ENCODE measurements at places on chromosomes 12 and 14.

GRCh38 chr14:105466531-105467248 lies 7.9 kb upstream of the CRIP2 start:
- no peak for DNase-seq

GRCh38 chr14:68791902-68792677 lies 777 bp downstream of the ZFP36L1 start:
- DNase-seq, result no peak

- no peak for DNase-seq
These were observed 233.3 kb upstream of the KRR1 start for GRCh38 chr12:75744607-75745256.

DNA sequence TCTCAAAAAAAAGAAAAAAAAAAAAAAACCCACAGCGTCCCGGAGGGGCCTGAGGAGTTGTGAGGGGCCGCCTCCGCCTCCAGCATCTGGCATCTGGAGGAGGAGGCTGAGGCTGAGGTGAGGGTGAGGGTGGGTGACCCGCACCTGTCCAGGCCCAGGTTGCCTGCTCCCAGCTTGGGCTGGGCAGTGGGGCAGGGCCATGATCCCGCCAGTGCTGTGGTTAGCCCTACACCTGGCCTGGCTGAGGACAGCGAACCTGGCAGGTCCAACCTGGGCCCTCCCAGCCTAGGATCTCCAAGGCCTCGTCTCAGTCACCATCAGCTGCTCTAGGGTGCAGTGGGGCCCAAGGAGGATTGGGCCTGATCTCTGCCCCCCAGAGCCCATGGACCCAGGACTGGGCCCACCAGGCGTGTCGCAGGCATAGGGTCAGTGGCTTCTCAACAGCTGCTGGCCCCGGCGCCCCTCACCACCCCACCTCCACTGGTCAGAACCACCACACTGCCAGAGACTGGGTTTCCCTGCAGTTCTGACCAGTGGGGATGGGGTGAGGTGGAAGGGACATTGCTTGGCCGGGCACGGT lies 36.3 kb upstream of the RCOR1 start:
- no peak for DNase-seq

DNA sequence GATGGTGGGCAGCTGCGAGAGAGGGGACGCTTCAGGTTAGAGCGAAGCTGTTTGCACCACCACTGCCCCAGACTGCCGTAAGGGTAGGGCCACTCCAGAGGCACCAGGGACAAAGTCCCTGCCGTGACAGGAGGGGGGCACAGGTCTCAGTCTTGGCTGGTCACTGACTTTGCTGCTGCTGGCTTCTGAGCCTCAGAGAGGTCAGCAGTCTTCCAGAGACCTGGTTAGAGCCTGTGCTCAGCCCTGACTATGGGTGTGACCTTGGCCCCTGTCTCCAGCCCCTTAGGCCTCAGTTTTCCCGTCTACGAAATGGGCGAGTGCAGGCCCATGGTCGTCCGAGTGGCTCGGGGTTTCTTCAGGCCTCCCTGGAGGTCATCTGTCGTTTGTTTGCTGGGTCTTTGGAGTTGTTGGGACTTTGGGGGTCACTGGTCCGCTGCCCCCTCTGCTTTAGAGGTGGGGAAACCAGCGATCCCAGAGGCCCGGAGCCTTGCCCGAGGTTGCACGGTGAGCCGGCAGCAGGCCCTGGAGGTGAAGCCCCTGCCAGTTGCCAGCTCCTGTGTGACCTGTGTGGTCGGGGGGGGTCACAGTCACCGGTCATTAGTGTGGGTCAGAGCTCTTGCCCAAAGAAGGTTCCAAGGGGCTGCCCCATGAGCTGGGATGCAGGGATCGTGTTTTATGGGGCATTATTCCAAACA lies 15.3 kb downstream of the MEG3 start:
- DNase-seq, result no peak

DNA sequence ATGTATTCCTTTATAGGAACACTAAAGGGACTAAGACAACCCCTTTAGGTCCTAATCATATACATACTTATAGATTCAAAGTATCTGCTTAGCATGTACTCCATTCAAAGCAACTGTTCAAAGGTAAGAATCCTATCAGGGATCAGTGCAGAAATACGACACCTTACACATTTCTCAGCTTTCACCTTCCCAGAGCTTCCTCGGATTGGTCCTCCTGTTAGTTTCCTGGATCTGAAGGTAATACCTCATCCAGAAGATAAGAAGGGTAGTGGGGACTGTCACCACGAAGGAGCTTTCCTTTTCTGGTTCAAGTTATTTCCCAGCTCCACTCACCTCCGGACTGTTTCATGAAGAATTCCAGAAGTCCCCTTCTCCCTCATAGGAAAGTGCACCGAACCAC lies 38.0 kb downstream of the RCOR1 start:
- DNase-seq, result no peak

DNA sequence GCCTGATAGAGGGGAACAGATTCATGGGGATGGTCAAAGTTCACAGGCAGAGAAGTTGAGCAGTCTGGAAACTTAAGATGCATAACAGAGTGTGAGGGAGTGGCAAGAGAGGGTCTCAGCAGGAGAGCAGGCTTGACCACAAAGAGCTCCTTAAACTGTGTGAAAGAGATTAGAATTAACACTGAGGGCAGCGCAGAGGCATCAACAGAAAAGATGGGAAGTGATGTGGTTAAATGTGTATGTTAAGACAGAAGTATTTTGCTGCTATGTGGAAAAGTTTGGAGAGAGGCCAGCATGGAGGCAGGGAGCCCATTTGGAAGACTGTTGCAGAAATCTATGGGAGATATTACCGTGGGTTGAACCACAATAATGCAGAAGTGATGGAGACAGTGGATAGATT lies 122.7 kb upstream of the LMNTD1 start:
- no peak for DNase-seq

GRCh38 chr12:34391771-34392581 lies 369.7 kb downstream of the ALG10 start:
- no peak for DNase-seq

DNA sequence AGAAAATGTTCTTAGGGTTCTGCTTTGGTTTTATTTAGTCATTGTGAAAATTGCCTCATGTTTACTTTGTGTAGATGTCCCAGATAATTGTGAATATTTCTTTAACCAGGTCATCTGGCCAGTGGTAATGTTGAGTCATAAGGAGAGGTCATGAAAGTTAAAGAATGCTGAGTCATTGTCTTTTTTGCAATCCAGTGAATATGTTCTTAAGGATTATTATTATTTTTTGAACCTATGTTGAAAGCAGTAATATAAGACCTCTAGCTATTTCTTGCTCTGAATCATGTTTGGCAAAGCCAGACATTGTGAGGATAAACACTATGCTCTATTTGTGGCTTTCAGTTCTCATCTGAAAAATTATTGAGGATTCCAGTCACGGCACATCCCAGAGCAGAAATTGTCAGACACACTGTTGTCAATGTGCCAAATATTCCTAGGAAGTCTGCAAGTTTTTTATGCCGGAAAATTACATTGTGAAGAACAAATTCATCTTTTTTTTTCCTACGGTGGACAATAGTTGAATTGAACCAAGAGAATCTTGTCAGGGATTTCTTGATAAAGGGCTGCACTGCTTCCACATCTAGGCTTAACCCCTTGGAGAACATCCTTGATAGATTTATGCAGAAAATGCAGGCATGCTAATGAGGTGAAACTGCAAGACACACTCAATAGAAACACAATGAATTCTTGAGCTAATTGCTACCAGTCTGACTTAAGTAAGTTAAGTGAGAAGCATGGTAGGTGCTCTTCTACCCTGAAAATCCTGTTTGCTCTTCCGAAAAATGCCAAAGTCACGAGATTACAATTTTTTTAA lies 369.6 kb downstream of the ATP23 start:
- peak; percentile 92 for DNase-seq

DNA sequence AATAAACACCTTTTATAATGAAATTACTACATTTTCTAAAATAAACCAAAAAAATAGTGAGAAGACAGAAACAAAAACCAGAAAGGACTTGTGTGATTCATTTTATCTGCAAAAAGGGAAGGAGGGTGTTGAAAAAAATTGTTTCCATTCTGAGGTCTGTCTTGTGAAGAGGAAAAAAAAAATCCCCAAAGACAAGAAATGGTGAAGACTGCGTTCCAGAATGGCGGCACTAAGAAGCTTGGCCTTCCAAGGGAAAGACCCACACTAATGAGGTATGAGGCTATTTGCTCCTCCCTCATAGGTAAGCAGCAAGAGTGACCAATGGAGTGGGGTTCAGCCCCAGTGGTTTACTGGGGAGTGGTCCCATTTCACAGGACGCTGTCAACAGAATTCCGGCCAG lies 35.0 kb downstream of the GNPTAB start:
- DNase-seq, result no peak

GRCh38 chr12:25241167-25242020 lies 9.3 kb downstream of the KRAS start:
- DNase-seq, result peak; percentile 31

- DNase-seq, result no peak
These were observed 1323.3 kb downstream of the LRFN5 start for GRCh38 chr14:42929806-42930480.

DNA sequence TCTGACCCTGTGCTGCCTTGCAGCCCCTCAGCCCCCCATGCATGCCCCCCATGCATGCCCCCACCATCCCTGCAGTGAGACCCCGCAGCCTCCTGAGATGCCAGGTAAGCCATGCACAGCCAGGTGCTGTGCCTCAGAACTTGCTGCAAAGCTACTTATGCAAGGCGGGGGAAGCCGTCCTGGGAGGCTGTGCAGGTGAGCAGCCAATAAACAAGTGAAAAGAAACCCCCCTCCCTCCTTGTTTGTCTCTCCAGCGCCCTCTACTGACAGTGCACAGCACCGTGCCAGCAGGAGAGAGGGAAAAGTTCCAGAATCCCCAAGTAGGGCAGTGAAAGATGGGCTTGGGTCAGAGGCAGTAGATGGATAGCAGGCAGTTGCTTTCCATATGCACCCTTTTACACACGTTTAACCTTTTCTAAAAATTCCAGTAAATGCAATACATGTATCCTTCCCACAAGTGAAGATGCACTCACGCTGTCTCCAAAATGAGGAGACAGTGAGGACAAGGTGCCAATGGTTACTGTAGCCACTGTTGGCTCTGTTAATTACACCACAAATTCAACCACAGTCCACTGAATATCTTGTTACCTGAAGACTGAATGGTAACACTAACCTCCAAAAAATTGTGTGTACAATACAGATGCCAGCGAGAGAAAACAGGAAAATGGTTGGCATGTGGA lies 18.0 kb downstream of the TNFAIP2 start:
- DNase-seq, result no peak

- no peak for DNase-seq
These were observed 7.9 kb downstream of the B4GALNT3 start for GRCh38 chr12:467591-467990.

DNA sequence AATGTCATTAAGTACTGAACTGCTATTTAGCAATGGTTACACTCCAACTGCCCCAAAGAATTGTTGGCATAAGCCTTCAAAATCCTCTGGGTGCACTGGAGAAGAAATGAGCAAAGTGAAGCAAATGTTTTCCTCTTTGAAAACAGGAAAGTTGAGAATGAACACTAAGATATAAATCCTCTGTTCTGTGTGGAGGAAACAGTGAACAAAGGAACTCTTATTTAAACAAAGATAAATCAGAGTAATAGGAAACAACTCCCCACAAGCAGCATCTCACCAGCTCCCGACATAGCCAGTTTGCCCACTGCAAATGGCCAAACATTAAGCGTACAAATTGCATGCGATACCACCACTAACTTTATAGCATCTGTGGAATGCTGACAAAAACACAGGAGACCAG lies 54.0 kb downstream of the BCAT1 start:
- DNase-seq, result no peak

GRCh38 chr14:58541633-58542022 lies 96.1 kb upstream of the DACT1 start:
- DNase-seq, result no peak

DNA sequence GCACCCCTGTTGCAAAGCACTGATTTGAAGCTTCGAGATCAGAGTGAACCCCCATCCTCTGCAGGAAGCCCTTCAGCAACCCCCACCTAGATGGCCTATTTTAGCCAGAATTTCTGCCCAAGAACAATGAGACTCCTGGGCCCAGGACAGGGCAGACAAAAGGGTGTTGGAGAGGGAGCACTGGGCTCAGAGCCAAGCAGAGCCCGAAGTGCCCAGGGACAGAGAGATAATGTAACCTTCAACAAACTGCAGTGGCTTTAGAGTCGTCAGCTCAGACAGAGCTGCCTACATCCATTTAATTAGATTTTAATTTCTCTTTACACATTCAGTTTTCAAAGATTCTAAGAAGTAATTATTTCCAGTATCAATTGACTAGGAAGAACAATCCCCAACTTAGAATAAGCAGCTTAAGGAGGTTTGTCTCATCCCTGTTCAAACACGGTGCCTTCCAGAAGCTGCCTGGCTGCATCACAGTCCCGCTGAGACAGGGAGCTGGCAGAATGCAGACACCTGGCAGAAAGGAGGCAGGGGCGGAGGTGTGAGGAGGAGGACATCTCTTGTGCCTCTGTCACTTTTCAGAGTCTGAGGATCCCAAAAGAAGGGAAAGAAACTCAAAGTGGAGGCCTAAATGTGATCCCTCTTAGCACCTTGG lies 504.9 kb upstream of the CCDC196 start:
- no peak for DNase-seq

GRCh38 chr14:24802236-24802635 lies 168.2 kb upstream of the GZMB start:
- no peak for DNase-seq

GRCh38 chr12:49949866-49950265 lies 671 bp upstream of the AQP2 start:
- DNase-seq, result no peak

- DNase-seq, result no peak
These were observed 1134.4 kb downstream of the GALC start for GRCh38 chr14:86858591-86858990.

GRCh38 chr14:101551729-101552595 lies 9.3 kb upstream of the DIO3 start:
- no peak for DNase-seq

DNA sequence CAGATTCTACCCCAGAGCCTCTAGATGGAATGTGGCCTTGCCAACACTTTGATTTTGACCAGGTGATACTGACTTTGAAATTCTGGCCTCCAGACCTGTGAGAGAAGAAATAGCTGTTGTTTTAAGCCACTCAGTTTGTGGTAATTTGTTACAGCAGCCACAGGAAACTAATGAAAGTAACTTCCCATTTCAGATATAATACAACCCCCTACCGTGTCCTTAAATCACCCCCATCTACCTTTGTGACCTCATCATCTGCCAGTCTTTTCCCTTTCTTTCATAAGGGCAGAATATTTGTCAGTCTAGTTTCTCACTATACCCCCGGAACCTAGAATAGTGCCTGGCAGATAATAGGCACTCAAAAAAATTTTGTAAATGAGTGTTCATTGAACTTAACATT lies 39.6 kb downstream of the PPP4R4 start:
- DNase-seq, result no peak

GRCh38 chr14:49989966-49990365 lies 97.1 kb downstream of the ARF6 start:
- DNase-seq, result no peak

DNA sequence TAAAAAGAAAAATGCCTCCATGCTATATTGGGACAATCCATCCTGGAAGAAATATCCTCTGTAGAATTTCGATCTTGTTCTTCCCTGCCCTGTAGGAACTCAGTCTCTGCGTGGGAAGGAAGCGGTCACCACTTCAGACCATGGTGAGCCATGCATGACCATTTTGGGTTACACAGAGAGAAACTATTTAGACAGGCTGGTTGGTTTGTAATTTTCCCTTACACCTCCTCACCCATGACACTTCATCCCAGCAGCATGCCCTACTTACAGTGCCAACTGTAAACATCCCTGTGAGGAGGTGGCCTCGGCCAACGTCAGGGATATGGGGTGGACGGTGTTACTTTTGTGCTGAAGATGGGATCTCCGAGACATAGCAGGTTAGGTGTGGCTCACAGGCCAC lies 121.4 kb downstream of the SMOC1 start:
- no peak for DNase-seq
